ENCODE measurements at places on chromosomes 7 and 10.

- no peak for DNase-seq
Observed at GRCh38 chr7:38177621-38178003, 433 bp upstream of the STARD3NL start.

- DNase-seq, result no peak
Observed at GRCh38 chr7:41796331-41796730, 93.4 kb upstream of the INHBA start.

DNA sequence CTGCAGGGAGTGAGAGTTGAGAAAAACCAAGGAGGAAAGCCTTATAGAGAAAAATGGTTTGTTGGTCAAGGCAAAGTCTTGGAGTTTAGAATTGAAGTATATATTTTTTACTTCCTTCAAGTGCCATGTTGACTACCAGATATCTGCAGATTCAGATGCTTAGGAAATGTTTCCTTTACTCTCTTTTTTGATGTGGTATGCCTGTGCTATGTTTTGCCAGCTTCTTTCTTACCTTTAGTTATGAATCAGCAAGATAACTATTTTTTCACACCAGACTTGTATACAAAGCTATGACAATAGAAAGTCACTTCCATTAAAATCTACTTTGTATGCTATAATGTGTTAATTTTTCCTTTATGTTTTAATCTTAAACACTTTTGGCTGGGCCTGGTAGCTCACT is 3.6 kb downstream of the R3HCC1L start:
- no peak for DNase-seq

DNA sequence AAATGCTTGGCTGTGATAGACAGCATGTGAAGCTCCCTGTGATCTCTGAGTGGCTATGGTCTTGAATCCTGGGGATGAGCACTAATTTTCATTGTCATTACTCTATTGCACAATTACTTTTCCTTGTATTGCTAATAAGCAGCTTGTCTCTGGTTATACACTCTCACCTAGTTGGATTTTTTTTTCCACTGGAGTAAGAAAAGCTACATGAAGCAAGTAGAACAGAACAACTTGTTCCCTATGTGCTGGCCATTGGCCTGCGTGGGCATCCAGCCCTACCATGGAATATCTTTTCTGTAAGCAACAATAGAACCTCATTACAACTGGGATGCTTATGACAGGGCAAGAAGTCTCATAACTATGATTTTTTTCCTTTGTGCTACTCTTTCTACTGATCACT is 807.4 kb downstream of the TNS3 start:
- no peak for DNase-seq

All from femur (tissue), 1 donor.